ENCODE measurements at places on chromosomes 3 and 15.

DNA sequence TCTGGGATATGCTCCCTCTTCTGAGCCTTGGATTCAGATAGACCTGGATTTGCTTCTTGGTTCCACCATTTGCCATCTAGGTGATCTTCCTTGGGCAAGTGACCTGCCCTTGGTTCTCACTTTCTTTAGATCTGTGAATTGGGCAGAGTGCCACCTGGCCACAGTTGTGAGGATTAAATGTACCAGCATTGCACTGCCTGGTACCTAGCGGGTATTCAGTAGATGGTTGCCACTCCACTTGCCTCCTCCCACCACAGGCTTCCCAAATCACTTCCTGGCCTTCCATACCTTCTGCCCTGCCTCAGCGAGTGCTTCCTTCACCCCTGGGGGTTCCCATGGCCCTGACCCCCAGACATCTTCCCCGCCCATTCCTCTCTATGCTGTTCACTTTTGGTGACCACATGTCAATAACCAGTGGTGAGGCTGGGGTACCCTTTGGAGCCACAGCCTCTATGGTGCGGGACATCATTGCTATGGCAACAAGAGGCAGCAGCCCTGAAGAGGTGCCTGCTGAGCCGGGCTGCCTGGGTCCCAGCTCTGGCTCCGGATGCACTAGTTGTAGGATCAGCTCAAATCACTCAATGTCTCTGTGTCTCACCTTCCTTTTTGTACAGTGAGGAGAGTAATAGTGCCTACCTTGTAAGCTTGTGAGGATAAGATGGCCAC is 40.5 kb downstream of the CMTM7 start:
- no peak for DNase-seq

DNA sequence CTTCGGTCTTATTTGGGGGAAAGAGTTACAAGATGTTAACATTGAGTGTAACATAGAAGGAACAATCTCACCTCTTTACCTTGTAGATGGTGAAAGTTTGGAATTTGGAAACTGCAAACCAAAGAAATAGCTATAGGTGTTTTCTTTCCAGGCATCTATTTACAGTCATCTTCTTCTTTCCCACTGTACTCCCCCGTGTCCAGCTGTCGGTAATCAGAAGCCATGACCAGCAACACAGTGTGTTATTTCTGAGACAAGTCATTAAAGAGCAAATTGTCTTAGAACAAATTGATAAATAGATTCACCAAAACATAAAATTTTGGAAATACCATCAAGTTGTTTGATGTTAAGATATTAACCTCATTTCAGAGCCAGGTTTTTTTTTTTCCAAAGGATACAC is 590.5 kb upstream of the NAALADL2 start:
- no peak for DNase-seq

DNA sequence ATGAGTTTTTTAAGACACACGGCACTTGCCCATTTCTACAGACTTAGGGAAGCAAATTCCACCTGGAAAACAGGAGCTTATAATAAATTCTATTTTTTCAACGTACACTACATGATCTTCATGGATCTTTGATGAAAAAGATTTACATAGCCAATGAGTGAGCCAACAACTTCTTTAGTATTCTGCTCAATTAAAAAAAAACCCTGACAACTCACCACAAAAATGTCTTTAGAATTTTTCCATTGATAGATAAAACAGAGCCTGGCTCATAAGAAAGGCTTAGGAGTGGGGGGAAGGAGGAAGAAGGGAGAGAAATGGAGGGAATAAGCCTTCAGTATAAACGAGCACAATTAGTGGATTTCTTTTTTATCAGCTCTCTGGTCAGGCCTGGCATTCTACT is 126.7 kb downstream of the ATP10A start:
- no peak for DNase-seq

DNA sequence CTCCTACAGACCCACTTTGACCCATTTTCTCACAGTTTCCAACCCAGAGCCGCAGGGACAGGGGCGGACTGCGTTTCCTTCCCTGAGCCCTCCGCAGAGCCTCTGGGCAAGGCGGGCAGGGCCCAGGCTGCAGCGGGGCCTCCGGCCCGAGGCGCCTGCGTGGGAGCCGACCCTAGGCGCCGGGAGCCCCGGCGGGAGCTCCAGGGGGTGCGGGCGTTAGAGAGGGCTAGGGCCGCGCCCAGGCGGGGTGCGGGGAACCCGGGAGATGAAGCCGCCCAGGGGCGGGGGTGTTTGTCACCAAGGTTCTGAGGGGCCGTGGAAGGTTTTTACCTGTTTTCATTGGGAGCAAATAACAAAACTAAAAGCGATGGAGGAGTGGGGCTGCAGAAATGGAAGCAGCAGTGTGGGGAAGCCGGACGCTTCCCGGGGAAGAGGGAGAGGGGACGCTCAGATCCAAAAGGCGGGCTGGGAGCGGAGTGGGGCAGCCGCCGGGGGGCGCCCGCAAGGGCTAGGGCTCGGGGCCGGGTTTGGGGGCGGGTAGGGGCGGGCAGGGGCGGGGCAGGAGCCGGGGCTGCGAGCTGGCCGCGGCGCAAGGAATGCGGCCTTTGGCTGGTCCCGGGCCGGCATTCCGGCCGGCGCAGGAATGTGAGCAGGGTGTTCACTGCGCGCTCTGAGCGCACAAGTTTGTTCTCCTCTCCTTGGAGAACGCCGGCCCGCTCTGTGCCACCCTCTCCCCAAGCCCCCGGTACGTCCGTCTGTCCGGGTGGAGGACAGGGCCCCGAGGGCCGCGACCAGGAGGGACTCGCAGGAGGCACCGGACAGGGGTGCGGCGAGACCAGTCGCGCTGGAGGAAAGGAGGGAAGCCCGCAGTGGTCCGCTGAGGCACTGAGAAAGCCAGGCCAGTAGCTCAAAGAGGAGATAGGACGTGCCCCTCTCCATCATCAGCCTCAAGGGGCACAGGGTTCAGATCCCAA is 61.1 kb downstream of the AMOTL2 start:
- DNase-seq: no peak

DNA sequence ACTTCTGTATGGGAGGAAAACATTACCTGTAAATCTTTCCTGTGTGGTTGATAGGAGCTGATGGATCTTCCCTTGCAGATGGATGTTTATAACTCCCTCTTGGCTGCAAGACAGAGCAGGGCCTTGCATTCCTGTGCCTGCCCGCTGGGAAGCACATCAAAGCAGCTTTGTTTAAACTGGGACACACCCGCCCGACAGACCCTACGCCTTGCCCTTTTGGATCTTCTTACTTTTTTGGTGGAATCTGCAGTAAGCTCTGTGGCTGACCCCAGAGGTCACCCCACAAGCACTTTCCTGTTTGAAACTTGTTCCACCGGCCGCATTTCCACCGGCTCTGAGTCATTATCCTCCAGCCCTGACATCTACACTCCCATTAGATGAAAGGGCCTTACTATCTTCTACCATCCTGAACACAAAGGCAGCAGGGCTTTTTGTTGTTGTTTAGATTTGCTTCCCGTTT is 244.1 kb upstream of the STT3B start:
- no peak for DNase-seq

- no peak for DNase-seq
Observed at GRCh38 chr15:100572362-100572983, 29.5 kb downstream of the LINS1 start.

GRCh38 chr3:118057086-118057485 is 977.6 kb downstream of the IGSF11 start:
- no peak for DNase-seq

DNA sequence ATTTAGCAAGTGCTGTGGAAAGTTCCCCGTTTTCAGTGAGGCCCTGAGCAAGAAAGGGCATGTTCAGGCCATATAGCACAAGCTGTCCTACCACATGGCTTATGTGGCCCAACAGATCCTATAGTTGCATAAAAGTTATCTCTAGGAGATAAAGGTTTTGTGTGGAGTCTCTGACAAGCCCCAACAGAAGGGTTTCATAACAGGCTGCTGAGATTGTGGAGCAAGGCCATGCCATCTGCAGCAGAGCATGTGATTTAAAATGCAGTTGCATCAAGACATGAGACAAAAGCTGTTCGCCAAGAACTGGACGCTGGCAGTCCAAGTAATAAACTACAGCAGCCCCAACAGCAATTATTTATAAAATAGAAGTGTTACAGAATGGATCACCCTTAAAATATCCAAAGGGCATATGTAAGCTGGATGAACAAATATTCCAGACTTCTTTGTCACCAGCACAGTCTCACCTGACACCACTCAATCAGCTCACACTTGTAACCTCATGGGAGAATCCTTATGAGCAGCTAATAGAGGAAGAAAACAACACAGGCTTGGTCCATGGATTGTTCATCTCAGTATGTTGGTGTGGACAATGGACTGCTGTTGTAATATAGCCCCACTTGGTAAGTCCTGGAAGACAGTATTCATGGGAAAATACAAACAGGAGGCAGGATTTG is 14.4 kb upstream of the CLDN1 start:
- no peak for DNase-seq

- DNase-seq: no peak
Observed at GRCh38 chr15:95522533-95522932, 808.0 kb upstream of the NR2F2 start.

GRCh38 chr3:195008816-195009215 is 262.1 kb downstream of the XXYLT1 start:
- no peak for DNase-seq

- no peak for DNase-seq
Observed at GRCh38 chr3:125591116-125591760, 4.1 kb downstream of the OSBPL11 start.

GRCh38 chr3:46922426-46922825 is 44.9 kb downstream of the PTH1R start:
- DNase-seq: no peak

DNA sequence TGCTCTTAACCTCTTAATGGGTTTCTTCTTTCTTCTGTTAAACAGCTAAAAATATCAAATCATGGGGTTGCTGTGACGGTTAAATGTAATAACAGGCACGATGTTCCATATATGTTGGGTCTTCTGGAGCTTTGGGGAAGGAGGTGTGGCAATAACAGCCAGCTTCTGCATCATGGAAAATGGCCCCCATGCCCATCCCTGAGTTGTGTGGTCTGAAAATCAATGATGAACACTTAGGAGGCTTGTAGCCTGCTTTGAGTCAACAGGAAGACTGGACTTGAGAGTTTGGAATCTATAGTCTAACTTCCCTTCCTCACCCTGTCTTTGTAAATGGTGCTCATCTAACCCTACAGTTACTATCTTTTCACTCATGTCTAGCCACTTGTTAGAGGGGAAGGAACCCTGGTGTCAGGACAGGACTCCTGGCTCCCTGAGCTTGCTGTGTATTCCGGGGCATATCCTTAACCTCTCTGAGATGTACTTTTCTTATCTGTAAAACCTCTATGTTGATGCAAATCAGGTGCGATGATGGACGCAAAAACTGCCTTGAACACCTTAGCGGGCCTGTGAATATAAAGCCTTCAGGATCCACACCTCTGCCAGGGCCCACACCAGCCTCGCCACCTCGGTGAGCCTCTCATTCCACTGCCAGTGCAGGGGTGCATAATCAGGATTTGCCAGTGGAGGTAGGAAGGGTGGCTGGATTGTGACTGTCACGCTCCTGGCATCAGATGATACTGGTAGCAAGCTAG is 27.5 kb downstream of the SMAD3 start:
- no peak for DNase-seq

DNA sequence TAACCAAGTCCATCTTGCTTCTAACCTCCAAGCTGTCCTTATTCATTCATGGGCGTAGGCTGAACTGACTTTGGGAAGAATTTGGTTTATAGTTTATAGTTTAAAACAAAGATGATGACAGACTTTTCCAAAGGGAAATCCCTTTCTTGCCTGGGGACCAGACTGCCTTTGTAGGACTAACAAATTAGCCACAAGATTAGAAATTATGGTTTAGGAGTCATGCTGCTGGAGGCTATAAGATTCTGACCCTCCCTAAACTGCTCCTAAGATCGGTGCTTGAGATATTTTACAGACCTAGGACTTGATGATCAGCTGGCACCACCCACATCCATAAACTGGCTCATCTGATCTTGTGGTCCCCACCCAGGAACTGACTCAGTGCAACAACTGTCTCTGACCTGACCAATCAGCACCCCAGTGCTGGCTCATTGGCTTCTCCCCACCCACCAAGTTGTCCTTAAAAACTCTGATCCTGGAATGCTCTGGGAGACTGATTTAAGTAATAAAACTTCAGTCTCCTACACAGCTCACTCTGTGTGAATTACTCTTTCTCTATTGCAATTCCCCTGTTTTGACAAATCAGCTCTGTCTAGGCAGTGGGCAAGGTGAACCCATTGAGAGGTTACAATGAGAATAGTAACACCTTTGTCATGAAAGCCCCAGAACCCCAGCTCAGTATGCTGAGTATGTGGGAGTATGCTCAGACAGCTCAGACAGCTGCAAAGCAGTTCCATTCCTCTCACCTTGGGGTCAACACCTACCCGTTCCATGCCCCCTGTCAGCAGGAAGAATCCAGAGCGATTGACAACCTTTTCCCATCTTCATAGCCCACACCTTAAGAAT is 51.6 kb upstream of the C15orf39 start:
- DNase-seq: no peak

- DNase-seq: no peak
Observed at GRCh38 chr15:85615930-85616329, 178.8 kb downstream of the KLHL25 start.

- no peak for DNase-seq
Observed at GRCh38 chr3:41430886-41431285, 231.6 kb downstream of the CTNNB1 start.

- DNase-seq: no peak
Observed at GRCh38 chr15:76961268-76962011, 29.9 kb downstream of the RCN2 start.

- no peak for DNase-seq
Observed at GRCh38 chr3:37024820-37025405, 31.6 kb downstream of the MLH1 start.

DNA sequence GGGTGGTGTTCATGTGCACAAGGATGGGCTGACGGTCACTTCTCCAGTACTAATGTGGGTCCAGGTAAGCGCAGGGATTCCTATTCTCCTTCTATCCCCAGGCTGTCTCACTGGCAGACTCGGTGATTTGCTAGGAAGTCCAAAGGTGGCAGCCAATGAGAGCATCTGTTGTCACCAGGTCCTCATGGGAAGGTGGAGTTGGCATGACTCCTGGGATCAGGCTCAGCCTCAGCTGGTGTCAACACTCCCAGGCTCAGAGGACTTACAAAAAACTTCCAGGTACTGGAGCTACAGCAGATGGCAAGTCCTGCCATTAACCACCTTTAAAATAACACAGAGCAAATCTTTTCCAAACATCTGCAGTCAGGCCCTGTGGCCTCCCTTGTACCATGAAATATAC is 13.8 kb downstream of the XYLB start:
- DNase-seq: no peak

DNA sequence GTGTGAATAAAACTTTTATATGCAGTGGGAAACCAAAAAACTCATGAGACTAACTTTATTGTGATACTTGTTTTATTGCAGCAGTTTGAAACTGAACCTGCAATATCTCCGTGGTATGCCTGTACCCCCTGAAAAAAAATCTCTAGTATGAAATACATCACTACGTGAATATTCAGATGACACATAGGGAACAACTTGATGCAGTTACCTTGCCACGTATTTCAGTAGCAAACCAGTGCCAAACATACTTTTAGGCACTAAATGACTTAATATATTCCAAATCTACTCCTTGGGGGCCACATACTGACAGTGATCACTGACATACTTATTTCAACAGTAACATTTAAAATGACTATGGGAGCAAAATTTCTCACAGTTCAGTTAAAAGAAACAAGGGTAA is 13.8 kb downstream of the CRBN start:
- no peak for DNase-seq
